ENCODE measurements at places on chromosomes 1 and 21.
A peak's percentile ranks its signal among the peaks of the same experiment; 100 is the strongest.

- no peak for DNase-seq
Observed at GRCh38 chr1:182634306-182635072, 30.3 kb upstream of the RGS16 start.

GRCh38 chr1:8481650-8482380 lies 163.9 kb downstream of the SLC45A1 start:
- DNase-seq: no peak

DNA sequence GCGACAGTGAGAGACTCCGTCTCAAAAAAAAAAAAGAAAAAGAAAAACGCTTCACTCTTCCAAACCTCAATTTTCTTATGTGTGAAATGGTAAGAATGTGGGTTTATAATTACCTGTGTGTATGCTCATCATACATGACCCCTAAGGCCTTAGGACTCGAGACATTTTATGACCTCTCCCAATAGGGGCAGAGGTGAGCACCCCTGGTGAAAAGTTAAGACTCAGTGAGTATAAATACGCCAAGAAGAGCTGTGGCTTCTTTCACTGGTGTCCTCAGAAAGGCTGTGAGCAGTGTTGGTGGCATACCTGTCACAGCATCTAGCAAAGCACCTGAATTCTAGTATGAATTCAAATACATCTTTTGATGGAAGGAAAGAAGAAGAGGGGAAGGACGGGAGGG lies 7.8 kb upstream of the FCMR start:
- DNase-seq: no peak

DNA sequence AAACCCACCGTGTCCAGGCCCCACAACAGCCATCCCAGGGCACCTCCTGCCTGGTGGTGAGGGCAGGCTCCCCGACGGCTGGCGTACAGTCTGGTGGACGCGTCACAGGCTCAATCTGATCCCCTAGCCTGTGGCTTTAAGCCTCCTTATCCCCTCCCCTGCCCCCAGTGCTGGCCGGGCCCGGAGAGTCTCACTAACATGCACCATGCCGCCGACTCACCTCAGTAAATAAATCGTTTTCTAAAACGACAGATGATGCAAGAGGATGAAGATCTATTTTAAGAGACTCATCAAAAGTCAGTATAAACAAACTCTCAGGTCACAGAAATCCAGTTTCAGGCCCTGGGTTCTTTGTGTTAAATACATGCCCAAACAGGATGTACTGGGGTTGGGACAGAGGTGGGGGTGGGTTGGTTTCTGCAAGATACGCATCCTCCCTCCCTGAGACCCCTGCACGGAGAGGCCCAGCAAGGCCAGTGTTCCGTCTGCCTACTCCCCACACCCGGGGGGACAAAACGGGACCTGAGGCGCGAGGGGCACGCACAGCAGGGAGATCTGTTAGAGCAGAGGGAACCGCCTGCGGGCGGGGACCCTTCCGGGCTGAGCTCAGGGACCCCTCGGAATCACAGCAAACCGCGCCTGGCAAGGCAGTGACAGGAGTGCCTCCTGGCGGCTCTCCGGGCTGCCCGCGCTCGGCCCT lies 3.1 kb downstream of the PANK4 start:
- peak; percentile 47 for DNase-seq

GRCh38 chr1:119003413-119004128 lies 15.4 kb upstream of the TBX15 start:
- DNase-seq: no peak

Measured in activated naive CD8-positive, alpha-beta T cell treated with anti-CD3 and anti-CD28 coated beads, Interleukin-2, amount 50 U/mL, for 24 hours (primary cell).